CD14-positive monocyte (primary cell): ENCODE measurements at places on chromosomes 12 and 14. TPM values are rescaled to one million over a fixed set of nuclear protein-coding genes. Genes with fewer than 3 reads are reported as not detected.
A peak's percentile ranks its signal among the peaks of the same experiment; 100 is the strongest.

The ASB8 gene
- polyA plus RNA-seq: 11.5 and 23.8 TPM in 2 replicates

The ACTR6 gene
- 17.8 TPM for polyA plus RNA-seq

The MFAP5 gene
- not detected in 2 replicates for polyA plus RNA-seq

DNA sequence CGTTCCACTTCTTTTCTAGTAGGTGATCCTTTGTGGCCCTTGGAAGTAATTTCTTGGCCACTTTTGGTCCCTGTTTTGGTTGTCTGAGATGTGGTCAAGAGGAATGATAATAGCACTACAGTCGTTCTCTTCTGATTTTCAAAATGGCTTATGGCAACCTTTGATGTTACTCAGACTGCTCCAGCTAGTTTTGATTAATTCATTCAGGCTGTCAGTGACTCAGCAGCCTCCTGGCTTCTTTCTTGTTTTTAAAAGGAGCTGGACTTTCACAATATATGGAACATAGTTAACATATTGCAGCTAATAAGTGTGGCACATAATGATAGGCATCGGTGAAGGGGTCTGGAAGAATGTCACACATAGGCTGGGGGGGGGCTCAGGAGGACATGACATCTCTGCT is 47.3 kb downstream of the WDR20 start:
- DNase-seq: no peak
- H3K4me3 ChIP-seq: no peak overlapping the region
- H3K36me3 ChIP-seq: no peaks in the 10 kb centered on the region

DNA sequence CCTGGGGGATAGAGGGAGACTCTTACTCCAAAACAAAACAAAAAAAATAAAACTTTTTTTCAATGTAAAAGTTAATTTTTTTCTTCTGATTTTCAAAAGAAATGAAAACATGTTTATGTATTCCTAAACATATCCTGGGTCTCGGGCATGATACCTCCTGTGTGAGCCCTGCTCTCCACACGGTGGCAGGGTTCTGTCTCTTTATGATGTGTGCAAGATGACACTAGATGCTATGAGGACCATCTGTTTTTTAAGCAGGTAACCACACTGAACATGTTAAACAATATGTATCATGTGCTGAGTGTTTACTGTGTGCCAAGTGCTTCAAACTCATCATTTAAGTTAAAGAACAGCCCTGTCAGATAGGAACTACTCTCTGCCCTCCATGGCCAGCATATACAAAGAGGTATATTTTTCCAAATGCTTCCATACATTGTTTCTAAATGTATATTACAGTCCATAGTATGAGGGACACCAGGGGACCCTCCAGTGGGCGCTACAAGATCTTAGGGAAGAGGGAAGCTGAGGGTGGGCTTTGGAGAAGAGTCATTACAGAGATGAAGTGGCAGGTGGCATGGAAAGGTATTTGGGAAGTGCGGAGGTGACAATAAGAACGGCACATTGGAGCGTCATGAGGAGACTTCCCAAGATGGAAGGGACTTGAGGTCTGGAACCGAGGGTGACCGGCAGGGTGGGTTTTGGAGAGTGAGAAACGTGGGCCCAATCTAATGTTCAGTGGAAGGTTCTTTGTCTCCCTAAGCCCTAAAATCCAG is 28.5 kb downstream of the FOS start:
- no peak overlapping the region for H3K27ac ChIP-seq
- H3K36me3 ChIP-seq: no peaks in the 10 kb centered on the region
- no peaks in the 10 kb centered on the region for H3K27me3 ChIP-seq
- no peak for DNase-seq
- no peak overlapping the region for H3K4me3 ChIP-seq

DNA sequence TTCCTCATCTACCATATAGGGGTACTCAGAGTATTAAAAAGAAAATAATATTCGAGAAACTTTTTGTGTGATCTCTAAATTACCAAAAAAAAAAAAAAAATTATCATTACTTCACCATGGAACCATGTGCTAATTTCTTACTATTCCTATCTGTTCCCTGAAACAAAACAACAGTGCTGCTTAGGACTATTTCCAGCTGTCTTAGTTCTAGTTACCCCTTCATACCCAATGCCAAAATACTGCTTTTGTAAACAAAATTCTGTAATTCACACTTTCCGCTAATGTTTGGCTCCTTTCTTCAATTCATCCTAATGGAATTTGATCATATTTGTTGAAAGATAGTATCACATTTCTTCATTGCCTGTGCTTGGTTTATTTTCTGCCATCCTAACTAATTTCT is 470.2 kb downstream of the BTG1 start:
- H3K27ac ChIP-seq: no peak overlapping the region
- DNase-seq: no peak
- no peaks in the 10 kb centered on the region for H3K4me1 ChIP-seq
- H3K4me3 ChIP-seq: no peak overlapping the region
- no peaks in the 10 kb centered on the region for H3K36me3 ChIP-seq
- no peaks in the 10 kb centered on the region for H3K27me3 ChIP-seq

DNA sequence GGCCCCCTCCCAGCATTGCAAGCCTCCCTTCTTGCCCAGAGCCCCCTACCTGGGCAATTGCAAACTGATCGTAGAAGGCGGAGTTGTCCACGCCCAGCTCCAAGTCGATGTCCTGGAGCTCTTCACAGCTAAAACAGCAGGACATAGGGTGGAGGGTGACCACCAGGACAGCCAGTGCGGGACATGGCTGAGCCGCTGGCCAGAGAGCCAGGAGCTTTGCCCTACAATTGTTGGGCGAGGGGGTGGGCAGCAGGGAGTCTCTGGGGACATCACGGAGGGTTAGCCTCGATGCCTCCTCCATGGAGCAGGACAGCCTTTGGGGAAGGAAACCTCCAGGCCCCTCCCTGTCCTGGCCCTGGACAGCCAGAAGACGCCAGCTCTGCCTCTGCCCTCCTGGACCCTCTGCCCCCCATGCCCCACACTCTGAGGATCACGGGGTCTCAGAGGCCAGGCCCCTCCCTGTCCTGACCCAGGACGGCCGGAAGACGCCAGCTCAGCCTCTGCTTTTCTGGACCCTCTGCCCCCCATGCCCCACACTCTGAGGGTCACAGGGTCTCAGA is 9.4 kb downstream of the TMEM179 start:
- DNase-seq: no peak
- H3K4me1 ChIP-seq: no peaks in the 10 kb centered on the region
- H3K36me3 ChIP-seq: no peaks in the 10 kb centered on the region
- no peaks in the 10 kb centered on the region for H3K27me3 ChIP-seq

GRCh38 chr14:60981633-60982455 is 799 bp downstream of the SLC38A6 start:
- peaks cover 56% of the 10 kb centered on the region for H3K4me1 ChIP-seq
- peak; percentile 44 for DNase-seq
- H3K4me3 ChIP-seq: peak overlapping the region; percentile 96
- peaks cover 20% of the 10 kb centered on the region for H3K36me3 ChIP-seq

DNA sequence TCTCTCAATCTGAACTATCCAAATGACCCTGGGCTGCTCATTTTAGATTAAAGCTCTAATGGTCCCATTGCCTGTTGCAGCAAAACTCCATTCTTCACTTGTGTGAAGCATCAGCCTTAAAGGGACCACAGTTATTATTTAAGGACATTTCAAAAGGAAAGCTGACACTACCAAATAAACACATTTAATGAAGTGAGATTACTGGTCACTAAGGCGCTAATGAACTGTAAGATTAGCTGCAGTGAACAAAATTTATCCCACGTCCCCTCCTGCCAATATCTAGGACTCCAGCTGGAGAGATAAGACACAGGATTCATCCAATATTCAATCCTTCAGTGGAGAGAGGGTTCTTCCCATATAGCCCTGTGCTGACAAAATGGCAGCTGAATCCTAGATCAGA is 1029.2 kb upstream of the SEL1L start:
- H3K36me3 ChIP-seq: no peaks in the 10 kb centered on the region
- no peaks in the 10 kb centered on the region for H3K4me1 ChIP-seq
- no peak for DNase-seq
- no peak overlapping the region for H3K27ac ChIP-seq
- H3K27me3 ChIP-seq: no peaks in the 10 kb centered on the region

DNA sequence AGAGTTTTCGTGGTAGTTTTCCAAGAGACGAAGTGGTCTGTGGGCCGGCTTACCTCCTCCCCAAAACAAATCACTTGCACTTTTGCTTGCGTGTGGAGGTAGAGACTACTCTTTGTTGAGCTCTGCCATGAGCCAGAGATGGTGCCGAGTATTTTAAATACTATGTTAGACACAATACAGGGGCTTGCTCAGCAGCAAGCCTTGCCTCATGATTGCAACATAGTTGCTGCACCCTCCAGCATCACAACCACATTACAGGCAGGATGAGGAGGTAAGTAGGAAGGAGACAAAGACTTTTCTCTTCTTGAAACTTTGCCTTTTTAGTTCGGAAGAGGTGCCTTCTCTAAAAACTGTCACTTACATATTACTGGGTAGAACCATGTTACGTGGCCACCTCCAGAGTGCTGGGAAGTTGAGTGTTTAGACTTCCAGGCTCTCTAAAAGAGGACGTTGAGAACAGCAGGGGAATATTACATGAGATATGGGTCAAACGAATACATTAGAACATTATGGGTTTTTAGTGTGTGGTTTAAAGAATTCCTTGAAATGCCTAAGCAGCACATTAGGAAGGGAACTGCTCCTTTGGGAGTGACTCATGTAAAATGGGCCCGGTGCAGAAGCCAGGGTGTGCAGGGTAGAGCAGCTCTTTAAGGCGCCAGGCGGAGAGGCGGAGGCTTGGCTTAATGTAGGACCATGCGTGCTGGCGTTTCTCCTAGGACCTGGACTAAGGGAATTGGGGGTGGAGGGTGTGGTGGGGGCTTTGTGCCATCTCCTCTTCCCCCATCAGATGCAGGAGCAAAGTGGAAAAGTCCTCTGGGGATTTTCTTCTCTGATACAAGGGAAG is 110.6 kb upstream of the PRMT8 start:
- no peaks in the 10 kb centered on the region for H3K4me1 ChIP-seq

GRCh38 chr14:50603565-50603964 is 43.6 kb downstream of the ATL1 start:
- no peaks in the 10 kb centered on the region for H3K36me3 ChIP-seq
- H3K4me3 ChIP-seq: no peak overlapping the region
- DNase-seq: no peak
- no peaks in the 10 kb centered on the region for H3K4me1 ChIP-seq
- no peak overlapping the region for H3K27ac ChIP-seq
- no peaks in the 10 kb centered on the region for H3K27me3 ChIP-seq

DNA sequence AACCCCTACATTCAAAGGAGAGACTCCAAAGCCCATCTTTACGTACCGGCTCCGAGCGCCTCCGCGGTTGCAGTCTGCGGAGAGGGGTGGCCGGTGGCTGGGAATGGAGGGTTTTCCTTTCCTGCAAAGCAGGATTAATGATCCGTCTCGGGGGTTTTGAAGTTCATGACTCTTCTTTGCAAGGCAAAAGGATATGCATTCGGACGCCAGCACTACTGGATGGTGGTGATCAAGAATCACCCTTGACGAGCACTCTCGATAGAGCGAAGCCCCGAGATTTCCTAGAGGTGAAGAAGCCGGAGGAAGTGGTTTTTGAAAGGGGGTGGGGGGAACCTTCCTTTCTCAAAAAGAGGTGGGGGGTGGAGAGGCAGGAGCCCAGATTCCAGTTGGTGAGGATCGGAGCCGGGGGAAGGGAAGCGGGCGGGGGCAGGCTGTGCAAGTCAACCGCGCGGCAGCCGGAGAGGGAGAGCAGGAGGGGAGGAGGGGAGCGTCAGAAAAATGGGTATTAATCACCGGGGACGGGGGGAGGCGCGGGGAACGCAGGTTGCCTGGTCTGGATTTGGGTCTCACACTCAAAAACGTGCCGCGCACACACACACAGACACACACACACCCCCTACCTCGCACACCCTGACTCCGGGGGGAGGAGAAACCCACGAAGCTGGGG is at the start of gene GRIN2B:
Gene GRIN2B (minus strand): TSS at position 307 of the 667 bp plus-strand sequence. CDS start 115,394 bp downstream, outside the sequence.
- no peaks in the 10 kb centered on the region for H3K4me1 ChIP-seq
- no peak within 1 kb of the TSS for H3K27ac ChIP-seq
- H3K27me3 ChIP-seq: peaks cover 58% of the 10 kb centered on the region
- no peak within 1 kb of the TSS for H3K4me3 ChIP-seq
- H3K36me3 ChIP-seq: no peaks in the 10 kb centered on the region

DNA sequence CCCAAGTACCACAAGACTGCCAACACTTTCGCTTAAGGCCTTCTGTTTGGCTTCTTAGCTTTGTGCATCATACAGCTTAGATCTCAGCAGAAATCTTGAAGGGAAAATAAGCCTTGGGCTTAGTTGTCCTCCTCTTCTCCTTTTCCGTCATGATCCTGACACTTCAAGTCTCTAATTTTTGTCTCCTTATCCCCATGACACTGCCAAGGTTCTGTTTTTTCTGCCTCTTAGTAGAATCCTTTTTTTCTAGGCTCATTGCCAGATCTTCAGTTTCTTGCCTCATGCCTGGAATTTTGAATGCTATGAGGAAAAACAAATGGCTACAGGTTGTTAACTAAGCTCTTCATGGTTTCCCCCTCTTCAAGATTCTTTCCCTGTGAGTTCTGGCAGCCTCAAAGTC is 450.4 kb downstream of the LRFN5 start:
- H3K27me3 ChIP-seq: no peaks in the 10 kb centered on the region
- no peaks in the 10 kb centered on the region for H3K36me3 ChIP-seq
- DNase-seq: no peak
- H3K27ac ChIP-seq: no peak overlapping the region
- H3K4me1 ChIP-seq: no peaks in the 10 kb centered on the region

DNA sequence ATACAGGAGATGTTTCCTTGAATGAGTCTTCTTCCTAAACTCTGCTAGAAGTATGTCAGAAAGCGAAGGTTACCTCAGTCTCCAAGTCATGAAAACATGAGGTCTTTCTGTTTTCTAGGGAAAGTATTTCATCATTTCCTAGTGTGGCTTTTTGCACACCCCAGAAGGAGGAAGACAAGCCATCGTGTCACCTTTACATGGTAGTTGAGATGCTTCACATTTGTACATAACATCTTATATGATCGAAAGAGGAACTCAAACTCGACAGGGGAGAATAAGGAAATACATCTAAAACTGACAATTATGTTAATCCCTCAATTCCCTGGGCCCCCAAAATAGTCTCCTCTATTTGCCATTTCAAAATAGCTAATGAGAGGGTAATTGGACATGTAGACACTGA is 214.1 kb upstream of the PLEKHG7 start:
- no peak overlapping the region for H3K4me3 ChIP-seq
- DNase-seq: no peak
- H3K27ac ChIP-seq: no peak overlapping the region
- H3K36me3 ChIP-seq: no peaks in the 10 kb centered on the region
- no peaks in the 10 kb centered on the region for H3K27me3 ChIP-seq
- H3K4me1 ChIP-seq: no peaks in the 10 kb centered on the region

GRCh38 chr14:66601932-66602578 is 94.1 kb downstream of the GPHN start:
- no peaks in the 10 kb centered on the region for H3K27me3 ChIP-seq
- H3K36me3 ChIP-seq: no peaks in the 10 kb centered on the region
- no peak overlapping the region for H3K27ac ChIP-seq
- H3K4me3 ChIP-seq: no peak overlapping the region
- DNase-seq: no peak

DNA sequence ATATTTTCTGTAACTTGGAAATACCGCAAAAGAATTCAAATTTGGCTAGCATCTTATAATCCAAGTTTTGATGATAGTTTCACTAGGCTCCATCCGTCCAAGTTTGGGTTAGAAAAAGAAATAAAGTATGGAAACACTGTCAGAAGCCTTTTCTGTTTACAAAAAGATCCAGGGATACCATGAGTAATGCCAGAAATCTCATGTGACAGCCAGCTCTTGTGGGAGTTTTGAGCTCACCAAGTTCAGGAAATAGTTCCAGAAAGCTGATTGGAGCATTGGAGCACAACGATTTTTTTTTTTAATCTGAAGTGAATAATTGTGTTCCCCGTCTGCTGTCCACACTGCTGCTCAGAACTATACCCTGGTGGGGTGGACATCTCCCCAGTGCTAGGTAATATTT is 229.7 kb upstream of the NPAS3 start:
- H3K27ac ChIP-seq: no peak overlapping the region
- H3K27me3 ChIP-seq: peaks cover 2% of the 10 kb centered on the region
- no peak overlapping the region for H3K4me3 ChIP-seq
- H3K36me3 ChIP-seq: no peaks in the 10 kb centered on the region
- no peaks in the 10 kb centered on the region for H3K4me1 ChIP-seq
